ENCODE measurements at places on chromosomes 7 and 10.

DNA sequence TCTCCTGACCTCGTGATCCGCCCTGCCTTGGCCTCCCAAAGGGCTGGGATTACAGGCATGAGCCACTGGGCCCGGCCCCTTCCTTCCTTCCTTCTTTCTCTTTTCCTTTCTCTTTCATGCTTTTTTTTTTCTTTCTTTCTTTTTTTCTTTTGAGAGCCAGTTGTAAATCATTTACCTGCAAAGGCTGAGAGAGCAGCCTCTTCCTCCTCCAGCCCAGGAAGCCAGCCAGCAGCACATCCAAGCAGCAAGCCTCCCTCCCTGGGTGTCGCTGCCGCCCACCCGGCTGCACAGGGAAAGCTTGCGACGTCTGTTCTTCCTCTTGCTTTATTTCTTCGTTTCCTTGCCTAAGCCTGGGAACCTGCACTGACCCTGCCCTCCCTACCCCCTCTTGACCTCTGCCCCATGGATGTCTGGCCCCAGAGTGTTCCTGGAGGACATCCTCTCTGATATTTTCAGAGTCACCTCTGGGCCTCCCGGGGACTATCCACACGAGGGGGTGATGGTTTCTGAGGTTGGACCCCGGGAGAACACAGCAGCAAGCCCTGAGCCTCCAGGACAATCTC is 62.8 kb upstream of the MYL10 start:
- no peaks in the 10 kb centered on the region for H3K4me1 ChIP-seq
- H3K27ac ChIP-seq: no peak overlapping the region
- H3K4me3 ChIP-seq: no peak overlapping the region

GRCh38 chr7:42164881-42165428 is 72.1 kb downstream of the GLI3 start:
- H3K36me3 ChIP-seq: no peaks in the 10 kb centered on the region
- DNase-seq: no peak
- no peak overlapping the region for H3K27ac ChIP-seq
- H3K4me3 ChIP-seq: no peak overlapping the region
- H3K4me1 ChIP-seq: no peaks in the 10 kb centered on the region
- H3K27me3 ChIP-seq: no peaks in the 10 kb centered on the region

- H3K4me3 ChIP-seq: no peak overlapping the region
- H3K27ac ChIP-seq: no peak overlapping the region
- peaks cover 2% of the 10 kb centered on the region for H3K27me3 ChIP-seq
- H3K4me1 ChIP-seq: no peaks in the 10 kb centered on the region
Measured at GRCh38 chr7:31318313-31318712, 22.2 kb downstream of the NEUROD6 start.

GRCh38 chr7:131164025-131164925 is 163.4 kb upstream of the MKLN1 start:
- DNase-seq: no peak
- no peaks in the 10 kb centered on the region for H3K27me3 ChIP-seq
- no peaks in the 10 kb centered on the region for H3K4me1 ChIP-seq
- no peak overlapping the region for H3K27ac ChIP-seq
- no peak overlapping the region for H3K4me3 ChIP-seq
- H3K36me3 ChIP-seq: no peaks in the 10 kb centered on the region

DNA sequence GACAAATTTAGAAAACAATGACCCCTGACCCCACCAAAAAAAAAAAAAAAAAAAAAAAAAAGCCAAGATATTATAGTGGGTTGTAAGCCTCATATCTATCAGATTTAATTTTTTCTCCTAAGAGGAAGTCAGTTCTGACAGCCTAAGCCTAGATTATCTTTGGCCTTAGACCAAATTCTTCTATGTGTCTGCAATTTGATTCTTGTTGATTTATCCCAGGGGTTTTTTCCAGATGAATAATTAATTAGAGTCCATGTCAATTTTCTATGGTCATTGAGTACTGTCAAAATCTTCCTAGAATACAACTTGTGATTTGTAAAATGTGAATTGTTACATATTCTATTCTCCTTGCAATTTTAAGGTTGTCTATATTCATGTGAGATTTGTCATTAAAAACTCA is 151.6 kb upstream of the CACNA2D1 start:
- peaks cover 2% of the 10 kb centered on the region for H3K4me1 ChIP-seq
- no peak overlapping the region for H3K4me3 ChIP-seq
- DNase-seq: no peak
- H3K36me3 ChIP-seq: no peaks in the 10 kb centered on the region
- no peaks in the 10 kb centered on the region for H3K27me3 ChIP-seq

- no peak overlapping the region for H3K4me3 ChIP-seq
- no peak for DNase-seq
- H3K27me3 ChIP-seq: no peaks in the 10 kb centered on the region
- H3K27ac ChIP-seq: peak overlapping the region; percentile 79
Measured at GRCh38 chr10:47206449-47207280, 93.3 kb upstream of the GDF10 start.

DNA sequence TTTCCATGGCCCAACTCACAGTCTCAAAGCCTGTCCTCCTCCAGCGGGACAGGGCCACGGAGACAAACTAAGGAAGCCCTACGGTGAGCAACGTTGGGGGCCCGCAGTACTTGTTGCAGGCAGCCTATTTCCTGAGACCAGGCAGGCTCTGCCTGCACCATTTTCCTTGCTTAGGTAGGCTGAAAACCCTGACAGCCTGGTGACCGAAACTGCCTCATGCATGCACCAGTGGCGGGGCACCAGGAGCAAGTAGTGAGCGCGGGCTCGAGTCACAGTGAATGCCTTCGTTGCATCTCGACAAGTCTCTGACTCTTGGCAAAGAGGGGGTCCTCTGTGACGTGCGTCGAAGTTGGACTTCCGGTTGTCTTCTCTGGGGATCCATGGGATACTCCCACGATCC is 23.3 kb upstream of the ZNF273 start:
- DNase-seq: no peak
- H3K27me3 ChIP-seq: peaks cover 29% of the 10 kb centered on the region
- H3K36me3 ChIP-seq: no peaks in the 10 kb centered on the region

GRCh38 chr7:42932811-42933591 is 825 bp downstream of the MRPL32 start:
- peaks cover 42% of the 10 kb centered on the region for H3K36me3 ChIP-seq
- no peak for DNase-seq
- peaks cover 61% of the 10 kb centered on the region for H3K4me1 ChIP-seq
- no peaks in the 10 kb centered on the region for H3K27me3 ChIP-seq
- H3K27ac ChIP-seq: peak overlapping the region; percentile 100
- H3K4me3 ChIP-seq: peak overlapping the region; percentile 98

DNA sequence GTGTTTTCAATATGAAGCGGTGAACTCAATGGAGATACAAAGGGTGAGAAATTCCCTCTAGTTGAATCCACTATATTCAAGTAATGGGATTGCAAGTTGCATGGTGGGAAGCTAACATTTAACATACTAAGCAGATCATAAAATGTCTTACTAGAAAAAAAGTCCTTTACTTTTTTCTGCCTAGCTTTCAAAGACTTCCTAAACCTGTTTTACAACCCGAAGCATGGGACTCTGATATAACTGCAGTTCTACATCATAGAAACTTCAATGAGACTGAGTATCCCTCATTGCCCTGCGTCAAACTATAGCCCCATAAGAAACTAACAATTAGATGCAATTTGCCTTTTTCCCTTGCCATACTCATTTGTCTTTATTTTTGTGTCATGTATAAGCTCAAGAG is 179.9 kb downstream of the RTKN2 start:
- H3K4me3 ChIP-seq: no peak overlapping the region
- no peak for DNase-seq
- peaks cover 51% of the 10 kb centered on the region for H3K4me1 ChIP-seq
- no peaks in the 10 kb centered on the region for H3K27me3 ChIP-seq
- peak overlapping the region; percentile 38 for H3K27ac ChIP-seq

DNA sequence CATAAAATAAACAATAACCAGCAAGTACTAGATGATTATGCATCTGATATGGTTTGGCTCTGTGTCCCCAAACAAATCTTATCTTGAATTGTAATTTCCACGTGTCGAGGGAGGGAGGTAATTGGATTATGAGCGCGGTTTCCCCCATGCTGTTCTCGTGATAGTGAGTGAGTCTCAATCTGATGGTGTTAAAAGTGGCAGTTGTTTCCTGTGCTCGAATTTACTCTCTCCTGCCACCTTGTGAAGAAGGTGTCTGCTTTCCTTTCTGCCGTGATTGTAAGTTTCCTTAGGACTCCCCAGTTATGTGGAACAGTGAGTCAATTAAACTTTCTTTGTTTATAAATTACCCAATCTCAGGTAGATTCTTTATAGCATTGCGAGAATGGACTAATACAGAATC is 15.1 kb downstream of the CNTNAP2 start:
- H3K36me3 ChIP-seq: no peaks in the 10 kb centered on the region
- H3K27ac ChIP-seq: no peak overlapping the region
- DNase-seq: no peak
- H3K4me3 ChIP-seq: no peak overlapping the region

GRCh38 chr7:134365341-134366054 is 48.8 kb upstream of the SLC35B4 start:
- H3K27me3 ChIP-seq: peaks cover 27% of the 10 kb centered on the region
- no peaks in the 10 kb centered on the region for H3K4me1 ChIP-seq
- no peaks in the 10 kb centered on the region for H3K36me3 ChIP-seq
- H3K27ac ChIP-seq: no peak overlapping the region
- no peak for DNase-seq

GRCh38 chr10:124636271-124636995 is 107.7 kb downstream of the FAM53B start:
- peak overlapping the region; percentile 69 for H3K27ac ChIP-seq
- peaks cover 58% of the 10 kb centered on the region for H3K4me1 ChIP-seq
- peak overlapping the region; percentile 27 for H3K4me3 ChIP-seq

GRCh38 chr10:42519761-42520460 is 118.5 kb downstream of the ZNF33B start:
- H3K4me1 ChIP-seq: no peaks in the 10 kb centered on the region
- peaks cover 76% of the 10 kb centered on the region for H3K36me3 ChIP-seq
- no peak overlapping the region for H3K27ac ChIP-seq
- DNase-seq: no peak
- no peak overlapping the region for H3K4me3 ChIP-seq
- no peaks in the 10 kb centered on the region for H3K27me3 ChIP-seq

DNA sequence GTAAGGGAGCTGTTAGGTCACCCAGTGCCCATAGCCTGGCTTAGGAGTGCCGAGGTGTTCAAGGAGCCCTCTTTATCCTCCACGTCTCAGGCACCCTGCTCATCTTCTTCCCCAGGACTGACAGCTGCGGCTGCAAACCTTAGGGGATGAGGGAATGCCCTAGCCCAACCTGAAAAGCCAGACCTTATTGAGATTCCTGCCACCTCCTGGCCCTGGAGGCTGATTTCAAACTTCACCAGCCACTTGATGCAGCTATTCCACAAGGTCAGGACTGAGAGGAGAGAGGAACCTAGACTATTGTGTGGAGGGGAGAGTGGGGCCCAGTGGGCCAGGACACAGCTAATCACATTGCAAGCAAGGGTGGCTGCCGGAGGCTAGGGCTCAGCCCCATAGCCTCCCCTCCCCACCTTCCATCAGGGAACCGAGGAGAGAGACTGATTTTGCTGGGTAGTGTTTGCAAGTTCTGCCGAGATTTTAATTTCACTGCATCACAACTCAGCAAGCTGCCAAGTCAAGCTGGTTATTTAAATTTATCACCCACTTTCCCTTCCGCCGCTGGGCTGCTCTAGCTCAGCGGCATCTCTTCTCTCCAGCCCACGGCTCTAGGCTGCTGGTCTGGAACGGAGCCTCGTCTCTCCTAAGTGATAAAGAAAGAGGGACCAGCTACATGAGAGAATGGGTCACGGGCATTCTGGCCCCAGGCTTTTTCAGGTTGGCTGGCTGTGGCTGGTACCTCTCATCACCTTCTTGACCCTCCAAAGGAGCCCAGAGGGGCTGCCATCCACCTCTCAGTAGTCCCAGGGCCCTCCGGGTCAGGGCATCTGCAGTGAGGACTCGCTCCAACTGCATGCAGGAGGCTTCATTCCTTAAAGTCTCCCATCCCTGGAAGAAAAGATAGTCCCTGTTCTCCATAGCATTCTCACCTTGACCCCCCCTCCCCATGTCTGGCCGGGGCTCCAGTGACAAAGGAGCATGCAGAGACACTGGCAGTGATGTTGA is 66.7 kb downstream of the PAX2 start:
- H3K4me1 ChIP-seq: no peaks in the 10 kb centered on the region
- no peak for DNase-seq
- peaks cover 43% of the 10 kb centered on the region for H3K27me3 ChIP-seq
- no peaks in the 10 kb centered on the region for H3K36me3 ChIP-seq
- no peak overlapping the region for H3K27ac ChIP-seq

DNA sequence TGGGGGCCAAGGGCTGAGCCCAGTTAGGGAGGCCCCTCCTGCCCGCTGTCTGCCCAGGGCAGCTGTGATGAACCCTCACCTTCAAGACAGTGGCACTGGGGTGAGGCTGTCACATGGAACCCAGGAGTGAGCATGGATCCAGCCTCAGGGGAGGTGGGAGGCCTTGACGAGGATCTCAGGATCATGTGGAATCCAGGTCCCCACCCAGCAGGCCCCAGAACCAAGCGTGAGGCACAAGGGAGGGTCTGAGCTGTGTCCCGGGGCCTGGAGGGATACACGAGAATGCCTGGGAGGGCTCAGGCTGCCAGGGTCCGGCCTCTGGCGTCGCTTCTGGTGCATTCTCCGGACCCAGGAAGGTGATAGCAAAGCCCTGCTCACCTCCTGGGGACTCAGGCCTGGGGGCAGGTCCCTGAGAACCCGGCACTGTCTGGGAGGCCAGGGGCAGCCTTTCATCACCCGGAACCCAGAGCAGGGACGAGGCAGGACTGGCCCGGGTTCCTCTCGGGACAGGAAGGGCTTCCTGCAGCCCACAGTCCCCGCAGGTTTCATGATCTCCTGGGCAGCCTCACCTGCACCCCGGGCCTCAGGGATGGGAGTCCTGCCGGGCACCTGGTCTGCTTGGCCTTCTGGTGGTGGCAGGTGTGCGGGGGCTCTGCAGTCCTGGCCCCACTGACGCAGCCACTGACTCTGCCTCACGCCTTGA is 17.5 kb downstream of the DPYSL4 start:
- no peak for DNase-seq
- no peaks in the 10 kb centered on the region for H3K4me1 ChIP-seq
- H3K27ac ChIP-seq: no peak overlapping the region
- H3K4me3 ChIP-seq: no peak overlapping the region

GRCh38 chr7:519484-520390 is at the start of gene PDGFA:
TSS of gene PDGFA (minus strand) at chr7:519846. CDS start at chr7:519001, 845 bp downstream.
- H3K4me3 ChIP-seq: peak within 1 kb of the TSS; percentile 73
- peak; percentile 55 for DNase-seq
- peaks cover 41% of the 10 kb centered on the region for H3K27me3 ChIP-seq
- no peaks in the 10 kb centered on the region for H3K36me3 ChIP-seq
- H3K4me1 ChIP-seq: peaks cover 13% of the 10 kb centered on the region
- H3K27ac ChIP-seq: no peak within 1 kb of the TSS

DNA sequence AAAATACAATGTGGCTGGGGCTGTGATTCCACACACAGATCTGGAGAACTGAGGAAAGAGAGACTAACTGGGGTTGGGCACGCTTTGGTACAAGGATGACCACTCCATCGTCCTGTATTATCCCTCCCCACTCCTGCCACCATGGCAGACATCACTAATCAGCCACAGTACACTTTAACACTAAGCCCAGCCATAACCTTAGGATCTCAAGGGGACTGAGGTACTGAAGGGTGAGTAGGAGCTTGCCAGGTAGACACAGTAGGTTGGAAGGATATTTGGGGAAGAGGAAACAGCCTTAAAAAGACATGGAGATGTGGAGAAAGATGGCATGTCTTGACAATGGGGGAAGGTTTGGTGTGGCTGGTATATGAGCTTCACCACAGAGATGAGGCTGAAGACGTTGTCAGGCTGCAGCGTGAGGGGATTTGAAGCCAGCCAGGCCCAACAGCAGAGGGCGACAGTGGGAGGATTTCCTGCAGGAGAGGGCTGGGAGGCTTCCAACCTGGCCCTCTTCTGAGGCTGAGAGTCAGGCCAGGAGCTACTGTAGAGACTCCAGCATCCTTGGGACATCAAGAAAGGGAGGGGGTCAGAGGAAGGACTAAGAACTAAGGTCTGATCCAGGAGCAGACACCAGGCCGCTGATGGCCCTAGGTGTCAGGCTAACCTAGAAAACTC is 58.6 kb upstream of the COL13A1 start:
- H3K4me3 ChIP-seq: no peak overlapping the region
- H3K4me1 ChIP-seq: peaks cover 7% of the 10 kb centered on the region
- no peaks in the 10 kb centered on the region for H3K36me3 ChIP-seq
- H3K27ac ChIP-seq: no peak overlapping the region
- DNase-seq: peak; percentile 61

Data from activated CD4-positive, alpha-beta T cell treated with anti-CD3 and anti-CD28 coated beads for 36 hours (primary cell).